ENCODE measurements at places on chromosomes 3 and 15.

DNA sequence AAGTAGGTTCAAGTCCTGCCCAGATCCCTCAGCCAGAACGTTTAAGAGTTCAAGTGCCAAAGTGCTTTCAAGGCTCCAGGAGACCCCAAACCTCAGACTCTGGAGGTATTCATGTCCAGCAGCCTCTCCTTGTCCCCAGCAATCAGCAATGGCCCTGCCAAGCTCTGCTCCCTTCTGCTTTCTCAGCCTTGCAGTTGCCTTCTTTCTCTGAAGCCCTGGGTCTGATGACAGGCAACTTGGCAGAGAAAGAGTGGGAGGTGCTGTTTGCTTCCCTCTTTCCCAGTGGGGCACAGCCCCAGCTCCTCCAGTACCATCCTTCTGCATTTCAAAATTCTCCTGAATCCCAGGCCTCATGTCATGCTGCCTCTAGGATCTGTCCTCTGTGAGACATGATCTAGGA, 40.2 kb downstream of the ATP2B2 start:
- no peak for DNase-seq

DNA sequence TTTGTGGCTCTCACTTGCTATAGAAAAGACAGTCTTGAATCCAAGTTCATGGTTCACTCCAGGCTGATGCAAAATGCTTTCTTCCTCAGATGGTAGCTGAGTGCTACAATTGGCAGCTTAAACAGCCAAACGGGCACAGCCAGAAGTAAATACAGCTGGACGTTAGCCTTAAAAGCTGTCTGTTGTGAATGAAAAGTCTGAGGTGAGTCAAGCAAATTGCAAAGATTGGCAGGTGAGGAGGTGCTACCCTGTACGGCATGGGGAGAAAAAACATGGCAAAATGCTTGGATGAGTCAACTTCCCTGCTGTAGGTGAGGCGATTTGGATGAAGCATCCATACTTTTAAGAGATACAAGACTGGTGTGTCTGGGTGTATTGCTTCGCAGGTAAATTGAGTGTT, 40.5 kb downstream of the IL5RA start:
- DNase-seq = peak; percentile 0

DNA sequence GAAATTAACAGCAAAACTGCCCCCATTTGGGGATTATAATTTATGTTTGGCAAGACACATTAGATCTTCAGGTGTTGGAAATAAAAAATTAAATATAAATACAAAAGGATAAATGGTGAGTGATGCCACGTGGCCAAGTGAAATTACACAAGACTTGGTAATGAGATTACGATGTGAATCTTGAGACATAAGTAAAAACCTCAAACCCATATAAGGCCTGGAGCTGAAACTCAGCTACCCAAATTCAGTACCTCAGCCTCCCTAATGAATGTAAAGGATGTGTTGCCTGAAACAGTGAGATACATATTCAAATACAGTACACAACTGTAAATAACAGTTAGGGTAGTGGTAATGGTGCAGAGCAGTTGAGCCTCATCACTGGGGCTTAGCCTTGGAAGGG, 1146.6 kb downstream of the OTOL1 start:
- DNase-seq = no peak

GRCh38 chr15:41921639-41922038, 27.8 kb upstream of the SPTBN5 start:
- DNase-seq = no peak

DNA sequence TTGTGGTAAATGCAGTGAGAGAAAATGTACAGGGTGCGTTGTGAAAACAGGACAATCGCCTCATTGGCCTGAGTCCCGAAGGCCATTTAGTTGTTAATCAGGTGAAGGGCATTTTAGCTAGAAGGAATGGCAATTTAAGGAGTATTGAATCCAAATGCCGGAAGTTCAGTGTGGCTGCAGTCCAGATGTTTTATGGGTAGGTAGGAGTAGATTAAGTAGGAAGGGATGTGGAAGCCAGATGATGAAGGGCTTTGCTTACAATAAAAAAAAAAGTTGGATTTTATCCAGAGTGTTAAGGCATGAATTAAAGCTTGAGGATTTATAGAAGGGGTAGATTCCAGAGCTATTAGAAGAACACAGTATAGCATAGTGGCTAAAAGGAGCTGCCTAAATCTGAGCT, 572.7 kb downstream of the NLGN1 start:
- DNase-seq = no peak

- DNase-seq = no peak
These were observed 64.8 kb downstream of the OXNAD1 start for GRCh38 chr3:16329826-16330129.

DNA sequence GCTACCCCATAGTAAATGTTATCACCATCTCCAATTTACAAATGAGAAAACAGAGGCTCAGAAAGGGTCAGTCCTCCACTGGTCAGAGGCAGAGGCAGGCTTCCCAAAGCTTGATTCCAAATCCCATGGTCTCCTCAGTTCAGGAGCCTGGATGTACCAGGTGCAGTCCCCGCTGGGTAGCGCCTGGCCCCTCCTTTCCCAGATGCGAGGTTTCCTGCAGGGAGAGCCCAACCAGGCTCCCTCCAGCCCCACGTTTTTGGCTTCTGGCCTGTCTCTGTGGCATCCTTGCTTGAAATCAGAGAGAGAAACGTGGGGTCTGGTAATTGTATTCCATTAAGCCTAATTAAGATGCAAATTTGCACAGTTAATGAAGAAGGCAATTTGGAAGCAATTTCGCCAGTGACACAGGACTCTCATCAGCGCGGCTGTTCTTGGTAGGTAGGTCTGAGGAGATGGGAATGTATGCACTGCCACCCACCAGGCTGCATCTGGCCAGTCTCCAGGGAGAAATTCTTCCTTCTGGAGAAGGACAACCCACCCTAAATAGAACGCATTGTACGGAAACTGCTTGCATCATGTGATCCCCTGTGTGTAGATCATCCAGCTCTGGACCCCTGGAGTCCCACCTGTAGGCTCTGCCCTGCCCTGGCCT, 50.5 kb downstream of the HRH1 start:
- DNase-seq = no peak

DNA sequence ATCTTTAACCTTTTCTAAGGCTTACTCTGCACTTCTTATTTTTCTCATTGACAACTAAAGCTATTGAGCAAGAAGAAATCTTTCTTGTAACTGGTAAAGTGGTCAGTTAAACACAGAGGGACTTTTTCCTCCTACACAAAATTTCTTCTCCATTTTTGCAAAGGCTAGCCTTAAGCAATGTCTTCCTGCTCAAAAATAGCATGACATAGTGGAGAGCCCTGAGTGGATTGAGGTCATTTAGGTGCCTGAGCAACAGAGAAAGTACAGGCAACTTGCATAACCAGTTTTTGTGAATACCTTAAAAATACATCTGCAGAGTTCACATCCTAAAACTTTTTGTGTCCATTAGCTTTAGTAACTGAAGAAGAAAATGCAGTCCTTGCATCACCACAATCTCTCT, 144.7 kb upstream of the TTC14 start:
- DNase-seq = peak; percentile 10

- peak; percentile 72 for DNase-seq
These were observed 43.9 kb downstream of the BHLHE40 start for GRCh38 chr3:5022966-5023776.

DNA sequence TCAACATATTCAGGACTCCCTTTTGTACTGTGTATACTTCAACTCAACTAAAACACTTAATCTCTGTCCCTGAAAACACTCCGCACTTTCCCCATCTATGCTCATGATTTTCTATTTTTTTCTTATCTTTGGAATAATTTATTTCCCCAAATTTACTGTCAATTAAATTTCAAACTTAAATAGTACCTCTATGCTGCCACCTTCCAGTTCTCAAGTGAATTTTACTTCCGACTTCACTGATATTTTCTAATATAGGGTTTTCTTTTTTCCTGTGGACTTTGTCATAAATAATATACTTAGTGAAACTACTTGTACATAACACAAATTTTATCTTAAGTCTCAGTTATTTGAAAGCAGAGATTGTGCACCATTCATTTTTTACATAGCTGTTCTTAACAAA, 1303.3 kb downstream of the OTOL1 start:
- DNase-seq = no peak

DNA sequence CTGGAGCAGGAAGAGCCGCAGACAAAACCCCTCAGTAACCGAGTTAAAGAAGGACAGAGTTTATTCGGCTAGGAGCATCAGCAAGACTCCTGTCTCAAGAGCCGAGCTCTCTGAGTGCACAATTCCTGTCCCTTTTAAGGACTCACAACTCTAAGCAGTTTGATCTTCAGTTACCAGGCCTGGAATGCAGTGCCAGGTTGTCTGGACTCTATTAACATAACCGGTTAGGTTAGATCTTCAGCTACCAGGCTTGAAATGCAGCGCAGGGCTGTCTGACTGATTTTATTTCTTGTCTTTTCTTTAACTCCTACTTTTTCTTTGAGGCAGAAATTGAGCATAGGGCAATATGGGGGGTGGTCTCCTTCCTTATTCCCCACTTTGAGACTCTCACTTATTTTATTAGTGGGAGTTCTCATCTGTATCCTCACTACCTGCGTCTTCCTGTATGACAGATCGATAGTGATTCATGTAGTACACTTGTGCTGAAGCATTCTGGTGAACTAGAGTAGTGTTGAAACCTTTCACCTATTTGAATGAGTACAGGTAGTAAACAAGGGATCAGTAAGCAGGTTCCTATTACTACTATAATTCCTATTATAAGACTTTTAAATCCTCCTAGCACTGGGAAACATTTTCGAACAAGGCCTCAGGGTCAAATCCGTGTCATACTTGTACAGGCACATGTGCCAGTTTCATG, 325.0 kb downstream of the CGGBP1 start:
- DNase-seq = peak; percentile 68

GRCh38 chr3:194755671-194756459, 70.2 kb downstream of the FAM43A start:
- DNase-seq = no peak

GRCh38 chr3:5144316-5144994, 22.4 kb downstream of the ARL8B start:
- DNase-seq = peak; percentile 56

DNA sequence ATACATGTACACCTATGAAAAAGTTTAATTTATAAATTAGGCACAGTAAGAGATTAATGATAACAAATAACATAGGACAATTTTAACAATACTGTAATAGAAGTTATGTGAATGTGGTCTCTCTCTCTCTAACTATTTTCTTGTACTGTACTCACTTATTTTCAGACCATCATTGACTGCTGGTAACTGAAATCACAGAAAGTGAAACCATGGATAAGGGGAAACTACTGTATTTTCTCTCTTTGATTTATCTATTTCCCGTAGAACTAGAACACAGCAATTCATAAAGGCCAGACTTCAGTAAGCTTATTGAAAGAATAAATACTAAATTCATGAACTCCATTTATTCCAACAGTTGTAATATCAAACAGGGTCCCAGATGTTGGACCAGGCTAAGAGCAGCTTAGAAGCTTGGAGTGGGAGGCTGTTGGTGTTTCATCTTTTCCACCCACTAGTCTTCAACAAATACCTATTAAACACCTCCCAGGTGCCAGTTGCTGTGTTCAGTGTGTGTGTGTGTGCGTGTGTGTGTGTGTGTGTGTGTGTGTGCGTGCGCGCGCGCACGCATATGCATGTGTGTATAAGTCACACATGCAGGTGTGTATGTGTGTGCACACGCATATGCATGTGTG, 235.4 kb downstream of the FOXP1 start:
- no peak for DNase-seq

GRCh38 chr15:69031013-69032001, 16.8 kb downstream of the NOX5 start:
- peak; percentile 87 for DNase-seq

- DNase-seq = no peak
These were observed 162.2 kb downstream of the SMAD6 start for GRCh38 chr15:66864086-66864830.

GRCh38 chr3:40504636-40505430, 1.0 kb upstream of the ZNF620 start:
- peak; percentile 16 for DNase-seq
